Activated T-cell treated with anti-CD3 and anti-CD28 coated beads, Interleukin-2, amount 50 U/mL, for 48 hours (primary cell): ENCODE measurements at places on chromosomes 12 and 14.
A peak's percentile ranks its signal among the peaks of the same experiment; 100 is the strongest.

- no peak for DNase-seq
Measured at GRCh38 chr12:120847814-120848213, 56.3 kb downstream of the SPPL3 start.

GRCh38 chr14:72118841-72119240, 186.6 kb downstream of the RGS6 start:
- no peak for DNase-seq

GRCh38 chr12:112401903-112402498, 7.4 kb downstream of the RPL6 start:
- DNase-seq, result no peak

GRCh38 chr12:53365245-53365904, 14.6 kb upstream of the SP1 start:
- no peak for DNase-seq

DNA sequence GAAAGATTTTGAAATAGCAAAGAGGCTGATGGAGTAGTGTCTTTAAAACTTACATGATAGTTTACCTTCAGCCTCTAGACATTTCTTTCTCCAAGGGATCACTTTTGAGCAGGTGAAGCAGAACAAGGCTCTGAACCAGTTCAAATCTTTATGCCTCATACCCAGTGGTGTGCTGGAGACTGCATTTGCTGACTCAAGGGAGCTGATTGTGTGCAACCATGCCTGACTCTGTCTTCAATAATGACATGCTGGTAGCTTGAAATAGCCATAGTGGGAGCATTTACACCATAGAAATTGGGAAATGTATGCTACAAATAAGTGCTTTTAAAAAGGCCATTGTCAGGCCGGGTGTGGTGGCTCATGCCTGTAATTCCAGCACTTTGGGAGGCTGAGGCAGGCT, 482.0 kb downstream of the TMTC2 start:
- DNase-seq, result no peak

GRCh38 chr14:81464253-81465002, 64.3 kb upstream of the STON2 start:
- DNase-seq, result peak; percentile 61

DNA sequence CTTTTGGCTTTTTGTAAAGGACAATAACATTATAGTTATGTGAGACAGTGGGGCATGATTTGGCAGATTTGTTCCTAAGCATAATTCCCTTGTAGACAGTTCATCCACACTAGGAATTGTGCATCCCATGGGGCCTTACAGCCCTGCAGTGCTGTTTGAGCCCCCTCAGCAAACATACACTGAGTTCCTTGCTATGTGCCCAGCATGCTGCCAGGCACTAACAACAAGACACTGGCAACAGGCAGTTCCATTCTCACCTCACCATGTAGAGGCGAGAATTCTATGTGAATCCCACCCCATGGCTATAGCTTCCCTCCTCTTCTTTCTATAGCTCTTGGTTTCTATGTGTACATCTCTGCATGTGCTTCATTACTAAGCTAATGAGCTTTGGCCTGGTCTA, 1.9 kb downstream of the THTPA start:
- DNase-seq, result no peak

GRCh38 chr12:56658921-56659320, 13.1 kb upstream of the ATP5F1B start:
- DNase-seq, result no peak

- peak; percentile 77 for DNase-seq
Measured at GRCh38 chr14:102928412-102929240, 6.2 kb downstream of the AMN start.

- DNase-seq, result no peak
Measured at GRCh38 chr12:18982226-18982949, 147.1 kb upstream of the PLEKHA5 start.

GRCh38 chr14:87998482-87998881, 5.5 kb upstream of the GALC start:
- no peak for DNase-seq

DNA sequence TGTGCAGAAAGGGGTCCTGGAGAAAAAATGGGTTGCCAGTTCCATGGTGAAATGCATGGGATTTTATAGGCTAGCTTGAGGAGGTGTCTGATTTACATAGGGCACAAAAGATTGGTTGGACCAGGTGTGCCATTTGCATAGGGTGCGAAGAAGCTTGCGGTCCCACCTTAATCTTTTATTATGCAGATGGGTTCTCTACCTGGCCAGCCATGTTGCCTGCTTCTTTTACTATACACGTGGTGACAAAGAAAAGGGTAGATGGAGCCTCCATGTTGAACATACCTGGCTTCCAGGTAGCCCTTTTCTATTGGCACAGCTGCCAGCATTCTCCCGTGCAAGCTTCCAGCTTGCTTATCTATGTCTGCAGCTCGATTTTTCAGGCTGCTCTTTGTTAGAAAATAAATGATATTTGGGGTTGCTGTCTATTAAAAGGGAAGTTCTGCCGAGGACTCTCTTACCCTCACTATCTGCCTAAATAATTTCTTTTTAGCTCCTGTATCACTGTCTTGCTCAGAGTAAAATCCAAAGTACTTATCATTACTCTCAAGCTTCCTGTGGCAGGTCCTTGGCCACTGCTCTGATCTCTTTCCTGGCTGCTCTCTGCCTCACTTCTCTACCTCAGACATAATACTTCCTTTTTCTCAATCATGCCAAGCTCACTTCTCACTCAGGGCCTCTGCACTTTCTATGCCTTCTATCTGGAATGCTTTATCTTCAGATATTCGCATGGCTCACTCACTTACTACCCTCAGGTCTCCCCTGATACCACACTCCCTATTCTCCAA, 216.0 kb upstream of the DAAM1 start:
- DNase-seq, result no peak
